ENCODE measurements at places on chromosomes 12 and 14. TPM values are rescaled to one million over a fixed set of nuclear protein-coding genes. Genes with fewer than 3 reads are reported as not detected.

The DPY19L2 gene
- not detected for polyA plus RNA-seq

The RNU4-1 gene
- polyA plus RNA-seq, result not detected

The SRRM4 gene
- polyA plus RNA-seq, result not detected

The KRR1 gene
- 51.8 TPM for polyA plus RNA-seq

The RFX4 gene
- not detected for polyA plus RNA-seq

The NID2 gene
- polyA plus RNA-seq, result 0.35 TPM
